ENCODE measurements at places on chromosomes 7 and 10. TPM values are rescaled to one million over a fixed set of nuclear protein-coding genes. Genes with fewer than 3 reads are reported as not detected.

The VPS37D gene
- total RNA-seq, result 2.9 TPM

- no peaks in the 10 kb centered on the region for H3K4me1 ChIP-seq
- no peak for DNase-seq
Observed at GRCh38 chr7:16167526-16167925, 253.8 kb downstream of the CRPPA start.

DNA sequence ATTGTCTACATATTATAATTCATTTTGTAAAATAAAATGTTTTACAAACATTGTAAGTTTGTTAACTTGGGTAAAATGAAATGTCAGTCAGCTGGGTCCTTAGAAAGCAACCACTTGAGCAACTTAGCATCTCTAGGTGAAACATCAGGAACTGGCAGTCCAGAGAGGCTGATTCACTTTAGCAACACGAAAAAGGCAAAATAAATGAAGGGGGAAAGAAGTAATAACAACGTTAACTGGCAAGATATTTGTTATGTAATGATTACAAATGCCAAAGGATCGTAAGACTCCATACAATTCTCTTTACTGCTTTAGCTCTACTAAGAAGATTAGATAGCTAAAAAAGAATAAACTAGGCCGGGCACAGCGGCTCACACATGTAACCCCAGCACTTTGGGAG lies 5.0 kb downstream of the PDZD8 start:
- H3K36me3 ChIP-seq, result no peaks in the 10 kb centered on the region
- H3K4me1 ChIP-seq, result peaks cover 5% of the 10 kb centered on the region
- no peak for DNase-seq
- no peak overlapping the region for H3K4me3 ChIP-seq

- no peaks in the 10 kb centered on the region for H3K27me3 ChIP-seq
- DNase-seq, result no peak
- peaks cover 64% of the 10 kb centered on the region for H3K36me3 ChIP-seq
- no peak overlapping the region for H3K27ac ChIP-seq
- H3K4me1 ChIP-seq, result peaks cover 22% of the 10 kb centered on the region
Observed at GRCh38 chr10:100985336-100985735, 2.0 kb downstream of the MRPL43 start.

All from heart left ventricle (tissue), 16 donors.